ENCODE measurements at places on chromosomes 7 and 10. TPM values are rescaled to one million over a fixed set of nuclear protein-coding genes. Genes with fewer than 3 reads are reported as not detected.

DNA sequence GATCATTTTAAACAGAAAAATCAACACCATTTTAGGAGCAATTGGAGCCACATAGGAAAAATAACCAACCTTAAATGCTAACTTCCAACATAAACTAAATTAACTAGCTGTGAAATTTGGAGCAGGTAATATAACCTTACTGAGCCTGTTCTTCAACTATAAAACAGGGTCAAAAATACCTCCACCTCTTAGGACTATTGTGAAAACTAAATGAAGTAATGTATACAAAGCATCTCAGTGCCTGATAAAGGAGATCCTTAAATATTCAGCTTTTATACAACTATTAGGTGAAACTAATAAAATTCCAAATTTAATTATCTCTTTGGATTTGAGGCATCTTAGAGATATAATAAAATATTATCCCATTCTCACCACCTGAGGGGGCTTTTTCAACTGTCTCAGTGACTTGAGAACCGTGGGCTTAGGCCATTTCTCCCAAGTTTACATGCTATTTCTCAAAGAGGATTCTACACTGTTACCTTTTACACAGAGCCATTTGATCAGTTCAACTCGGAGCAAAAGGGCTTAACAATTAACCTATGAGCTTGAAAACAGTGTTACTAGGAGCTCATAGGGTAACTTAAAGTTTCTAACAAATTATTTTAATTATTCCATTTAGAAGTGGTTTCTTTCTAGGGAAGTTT is 165.0 kb upstream of the ASAH2 start:
- no peak overlapping the region for H3K27ac ChIP-seq
- peaks cover 33% of the 10 kb centered on the region for H3K4me1 ChIP-seq
- H3K27me3 ChIP-seq = no peaks in the 10 kb centered on the region

Gene EPDR1
- 4.4 TPM for polyA plus RNA-seq

Gene GIMAP7
- not detected for polyA plus RNA-seq

GRCh38 chr7:121046009-121046408 is 57.5 kb downstream of the CPED1 start:
- H3K36me3 ChIP-seq = no peaks in the 10 kb centered on the region
- no peak overlapping the region for H3K4me3 ChIP-seq
- H3K4me1 ChIP-seq = peaks cover 15% of the 10 kb centered on the region
- no peak for DNase-seq

DNA sequence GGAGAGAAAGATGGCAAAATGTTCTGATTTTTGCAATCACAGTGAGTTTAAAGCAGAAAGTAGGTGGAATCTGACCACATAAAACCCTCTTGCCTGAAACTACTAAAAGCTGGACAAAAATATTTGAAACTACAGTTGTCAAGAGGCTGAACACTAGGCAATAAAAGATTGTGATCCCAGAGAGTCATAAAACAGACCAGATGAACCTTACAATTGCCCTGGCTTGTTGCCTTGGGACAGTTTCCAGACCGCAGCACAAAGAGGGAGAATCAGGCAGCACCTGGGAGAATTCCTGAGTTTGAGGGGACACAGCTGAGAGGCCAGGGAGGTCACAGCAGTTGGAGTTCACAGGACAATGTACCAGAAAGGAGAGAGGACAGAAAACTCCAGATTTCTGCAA is 107.3 kb upstream of the NANOS1 start:
- H3K27me3 ChIP-seq = no peaks in the 10 kb centered on the region
- H3K4me3 ChIP-seq = no peak overlapping the region
- no peak overlapping the region for H3K27ac ChIP-seq
- no peak for DNase-seq

DNA sequence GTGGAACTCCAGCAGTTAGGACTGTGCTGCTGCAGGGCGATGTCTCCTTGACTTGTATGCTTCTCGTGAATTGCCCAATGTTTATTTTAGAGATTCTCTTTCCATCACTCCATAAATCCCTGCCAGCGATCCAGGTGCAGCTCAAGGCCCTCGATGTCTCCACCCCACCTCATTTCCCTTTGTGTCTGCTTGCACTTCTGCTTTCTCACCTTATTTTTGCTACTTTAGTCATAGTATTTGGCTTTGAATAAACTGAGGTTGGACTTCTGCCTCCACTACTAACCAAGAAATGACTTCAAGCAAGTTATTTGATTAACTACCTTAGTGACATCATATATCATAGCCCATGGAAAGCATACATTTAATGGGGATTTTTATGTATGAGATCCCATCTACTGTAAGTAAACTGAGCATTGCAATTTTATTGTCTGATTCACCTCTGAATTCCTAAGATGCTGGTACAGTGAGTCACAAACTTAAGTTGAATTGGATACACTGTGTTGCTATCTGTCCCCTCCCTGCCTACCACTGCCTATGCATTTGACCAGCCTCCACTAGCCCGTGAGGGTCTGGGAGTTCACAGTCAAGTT is 255.8 kb downstream of the ABCA13 start:
- DNase-seq = no peak
- H3K4me3 ChIP-seq = no peak overlapping the region
- H3K36me3 ChIP-seq = no peaks in the 10 kb centered on the region
- H3K4me1 ChIP-seq = no peaks in the 10 kb centered on the region
- H3K27me3 ChIP-seq = no peaks in the 10 kb centered on the region

Gene GTPBP4
- polyA plus RNA-seq = 62.6 TPM

- H3K27me3 ChIP-seq = peaks cover 80% of the 10 kb centered on the region
- DNase-seq = peak; percentile 67
- H3K4me1 ChIP-seq = peaks cover 59% of the 10 kb centered on the region
- no peak overlapping the region for H3K27ac ChIP-seq
- no peaks in the 10 kb centered on the region for H3K36me3 ChIP-seq
These were observed 12.7 kb downstream of the PTF1A start for GRCh38 chr10:23204773-23205172.

DNA sequence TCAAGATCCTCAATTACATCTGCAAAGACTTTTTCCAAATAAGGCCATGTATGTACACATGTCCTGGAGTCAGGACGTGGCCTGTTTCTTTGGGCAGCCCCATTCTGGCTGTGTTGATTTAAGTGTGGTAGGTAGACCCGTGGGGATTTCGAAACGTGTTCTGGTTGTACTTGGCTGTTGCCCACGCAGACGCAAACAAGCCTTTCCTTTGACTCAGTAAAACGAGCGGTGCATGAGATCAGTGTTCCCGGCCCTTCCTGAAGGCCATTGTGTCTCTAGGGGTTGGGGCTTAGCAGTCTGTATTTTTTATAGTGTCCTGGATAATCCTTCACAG is 64.8 kb upstream of the DNAJB6 start:
- H3K27me3 ChIP-seq = no peaks in the 10 kb centered on the region
- H3K4me1 ChIP-seq = peaks cover 5% of the 10 kb centered on the region
- no peak overlapping the region for H3K4me3 ChIP-seq
- DNase-seq = no peak
- peak overlapping the region; percentile 50 for H3K27ac ChIP-seq

Gene CFAP70
- 0.87 TPM for polyA plus RNA-seq

GRCh38 chr7:131231381-131232220 is 96.1 kb upstream of the MKLN1 start:
- H3K4me1 ChIP-seq = peaks cover 11% of the 10 kb centered on the region
- H3K36me3 ChIP-seq = no peaks in the 10 kb centered on the region
- no peak overlapping the region for H3K4me3 ChIP-seq
- H3K27ac ChIP-seq = peak overlapping the region; percentile 36
- DNase-seq = no peak

Gene HOGA1
- 0.15 TPM for polyA plus RNA-seq

Gene CPA2
- polyA plus RNA-seq = not detected

DNA sequence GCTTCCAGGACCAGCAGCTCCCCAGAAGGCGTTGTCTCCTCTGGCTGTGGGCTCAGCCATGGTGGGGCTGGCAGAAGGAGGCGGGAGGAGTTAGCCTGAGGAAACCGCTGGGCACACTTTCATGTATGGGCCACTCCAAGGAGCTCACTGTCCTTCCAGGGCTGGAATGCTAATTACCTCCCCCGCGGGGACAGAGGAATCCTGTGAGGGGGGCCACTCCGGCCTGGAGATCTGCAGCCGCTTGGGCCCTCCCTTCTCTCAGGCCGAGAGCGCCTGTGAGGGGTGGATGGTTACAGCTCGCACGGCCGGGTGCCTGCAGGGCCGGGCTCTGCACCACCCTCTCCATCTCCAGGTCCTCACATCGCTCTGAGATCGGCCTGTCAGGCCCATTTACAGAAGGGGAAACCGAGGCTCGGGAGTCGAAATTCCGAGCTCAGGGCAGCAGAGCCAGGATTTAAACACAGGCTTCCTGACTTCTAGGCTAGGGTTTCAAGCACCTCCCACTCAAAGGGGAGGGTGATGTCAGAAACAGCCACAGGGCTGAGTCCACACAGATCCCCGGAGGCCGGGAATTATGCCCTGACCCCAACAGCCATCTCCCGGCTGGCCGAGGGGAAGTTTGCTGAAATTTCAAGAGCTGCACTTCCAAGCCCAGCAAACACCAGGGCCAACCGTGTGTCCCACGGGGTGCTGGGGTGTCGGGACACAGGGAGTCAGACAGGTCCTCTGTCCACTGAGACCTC is 59.1 kb downstream of the PDGFA start:
- no peaks in the 10 kb centered on the region for H3K36me3 ChIP-seq
- H3K27me3 ChIP-seq = no peaks in the 10 kb centered on the region
- H3K4me1 ChIP-seq = no peaks in the 10 kb centered on the region
- no peak overlapping the region for H3K4me3 ChIP-seq

DNA sequence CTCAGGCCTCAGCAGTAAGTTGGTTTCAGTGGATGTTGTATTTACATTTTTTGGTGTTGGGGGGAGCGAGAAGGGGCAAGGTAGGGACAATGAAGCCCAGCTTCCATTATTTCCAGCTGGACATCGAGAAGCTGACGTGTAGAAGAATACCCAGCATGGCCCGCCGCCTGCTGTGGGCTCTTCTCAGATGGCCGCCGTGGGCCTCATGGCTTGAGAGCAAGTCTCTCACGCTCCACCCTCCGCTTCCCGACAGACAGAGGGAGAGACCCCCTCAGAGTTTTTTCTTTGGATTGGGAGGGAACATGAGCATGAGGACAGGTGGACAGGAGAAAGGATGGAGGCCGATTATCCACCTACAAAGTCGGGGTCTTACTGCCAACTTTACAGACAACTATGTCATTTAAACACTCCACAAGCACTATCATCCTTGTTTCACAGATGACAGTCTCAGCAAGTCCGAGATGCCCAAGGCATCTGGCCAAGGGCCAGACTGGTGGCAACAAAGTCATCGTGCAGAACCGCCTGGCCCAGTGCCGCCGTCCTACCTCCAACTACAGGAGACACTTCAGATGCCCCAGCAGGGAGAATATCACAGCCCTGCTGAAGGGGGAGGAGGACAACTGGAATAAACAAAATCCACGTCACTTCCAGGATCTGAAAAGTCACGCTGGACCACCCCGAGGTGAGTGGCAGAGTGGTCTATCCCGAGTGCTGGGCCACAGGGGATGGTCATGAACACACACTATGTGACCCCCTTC is 195.9 kb downstream of the DIP2C start:
- H3K27ac ChIP-seq = no peak overlapping the region
- no peaks in the 10 kb centered on the region for H3K27me3 ChIP-seq
- H3K4me1 ChIP-seq = peaks cover 15% of the 10 kb centered on the region
- no peak overlapping the region for H3K4me3 ChIP-seq
- no peaks in the 10 kb centered on the region for H3K36me3 ChIP-seq

DNA sequence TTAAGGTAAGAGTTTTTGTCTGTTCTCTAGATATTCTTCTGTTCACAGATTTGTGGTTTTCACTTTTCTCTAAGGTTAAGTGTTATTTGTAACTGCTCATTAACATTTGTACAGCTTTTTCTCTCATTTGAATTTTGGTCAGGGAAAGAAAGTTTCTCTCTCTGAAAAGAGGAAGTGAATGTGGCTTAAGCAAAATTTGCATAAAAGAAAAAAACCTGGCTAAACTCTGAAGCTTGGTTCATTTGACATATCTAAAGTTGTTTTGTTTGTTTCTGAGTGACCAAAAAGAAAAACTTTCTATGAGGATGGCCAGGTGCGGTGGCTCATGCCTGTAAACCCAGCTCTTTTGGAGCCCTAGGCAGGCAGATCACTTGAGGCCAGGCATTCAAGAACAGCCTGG is 22.0 kb upstream of the SLC26A4 start:
- DNase-seq = no peak
- no peak overlapping the region for H3K27ac ChIP-seq
- H3K36me3 ChIP-seq = no peaks in the 10 kb centered on the region
- H3K4me1 ChIP-seq = 0 out of 2 replicates have a peak, but pooled peaks cover 7% of the 10 kb centered on the region
- no peaks in the 10 kb centered on the region for H3K27me3 ChIP-seq

DNA sequence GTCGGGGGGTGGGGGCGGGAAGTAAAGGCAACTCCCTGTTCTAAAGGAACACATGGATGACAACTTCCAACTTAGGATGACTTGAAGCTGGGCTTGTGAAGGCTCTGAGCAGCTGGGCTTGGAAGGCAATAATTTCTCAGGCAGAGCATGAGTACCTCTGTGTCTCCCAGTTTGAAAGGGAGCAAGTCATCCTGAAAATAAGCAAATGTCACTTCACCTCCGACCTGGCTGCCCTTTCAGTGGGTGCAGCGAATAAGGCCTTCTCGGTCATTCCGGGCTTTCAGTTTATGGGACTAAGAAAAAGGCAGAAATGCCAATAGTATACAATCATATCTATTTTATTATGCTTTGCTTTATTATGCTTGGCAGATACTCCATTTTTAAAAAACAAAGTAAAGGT is 15.3 kb upstream of the ADAMTS14 start:
- no peak overlapping the region for H3K27ac ChIP-seq
- H3K4me3 ChIP-seq = no peak overlapping the region
- H3K4me1 ChIP-seq = no peaks in the 10 kb centered on the region

Gene PI4K2A
- 8.1 TPM for polyA plus RNA-seq

DNA sequence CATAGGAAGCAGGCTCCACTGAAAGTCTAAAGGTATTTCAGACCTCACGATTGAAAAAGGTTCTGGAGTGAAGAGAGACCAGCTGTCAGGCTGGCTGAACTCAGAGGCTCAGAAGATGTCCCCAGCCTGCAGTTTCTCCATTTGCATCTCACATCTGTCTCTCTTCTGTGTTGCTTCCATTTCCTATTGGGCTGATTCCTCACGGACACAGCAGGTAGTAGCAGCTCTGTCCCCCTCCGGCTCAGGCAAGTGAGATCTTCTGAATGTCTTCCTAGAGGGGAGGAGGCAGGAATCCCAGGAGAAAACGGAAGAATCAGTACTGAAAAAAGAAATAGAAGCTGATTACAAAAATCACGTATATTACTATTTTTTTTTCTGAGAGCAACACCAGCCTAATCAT is 274.1 kb upstream of the COBL start:
- H3K4me1 ChIP-seq = no peaks in the 10 kb centered on the region
- no peak overlapping the region for H3K4me3 ChIP-seq
- H3K27me3 ChIP-seq = no peaks in the 10 kb centered on the region
- H3K36me3 ChIP-seq = no peaks in the 10 kb centered on the region

DNA sequence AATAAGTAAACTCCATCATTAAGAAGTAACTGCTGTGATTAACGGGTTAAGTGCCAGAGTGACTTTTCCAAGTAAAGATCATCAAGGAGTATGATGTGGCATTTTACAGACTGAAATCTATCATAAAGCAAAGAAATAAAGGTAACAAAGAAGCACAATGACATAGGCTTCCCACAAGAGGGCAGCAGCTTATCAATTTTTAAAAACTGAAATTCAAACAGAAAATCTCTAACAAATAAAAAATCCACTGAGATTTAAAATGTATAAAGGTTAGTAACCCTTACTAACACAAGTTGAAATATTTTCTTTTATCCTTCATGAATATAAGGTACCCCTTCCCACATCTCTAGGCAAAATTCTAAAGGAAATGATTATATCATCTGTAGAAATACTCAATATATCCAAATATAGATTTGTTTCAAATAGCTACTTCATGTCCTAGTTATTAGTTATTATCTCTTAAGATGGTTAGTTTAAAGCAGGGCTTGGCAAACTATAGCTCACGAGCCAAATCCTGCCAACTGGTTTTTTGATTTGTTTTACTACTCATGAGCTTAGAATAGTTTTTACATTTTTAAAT is 29.2 kb downstream of the FAM3C start:
- DNase-seq = peak; percentile 21
- no peak overlapping the region for H3K27ac ChIP-seq
- H3K36me3 ChIP-seq = no peaks in the 10 kb centered on the region
- H3K27me3 ChIP-seq = no peaks in the 10 kb centered on the region
- no peak overlapping the region for H3K4me3 ChIP-seq
- peaks cover 12% of the 10 kb centered on the region for H3K4me1 ChIP-seq
